Right renal pelvis (tissue), 4 donors: ENCODE measurements at places on chromosomes 6 and 20.

DNA sequence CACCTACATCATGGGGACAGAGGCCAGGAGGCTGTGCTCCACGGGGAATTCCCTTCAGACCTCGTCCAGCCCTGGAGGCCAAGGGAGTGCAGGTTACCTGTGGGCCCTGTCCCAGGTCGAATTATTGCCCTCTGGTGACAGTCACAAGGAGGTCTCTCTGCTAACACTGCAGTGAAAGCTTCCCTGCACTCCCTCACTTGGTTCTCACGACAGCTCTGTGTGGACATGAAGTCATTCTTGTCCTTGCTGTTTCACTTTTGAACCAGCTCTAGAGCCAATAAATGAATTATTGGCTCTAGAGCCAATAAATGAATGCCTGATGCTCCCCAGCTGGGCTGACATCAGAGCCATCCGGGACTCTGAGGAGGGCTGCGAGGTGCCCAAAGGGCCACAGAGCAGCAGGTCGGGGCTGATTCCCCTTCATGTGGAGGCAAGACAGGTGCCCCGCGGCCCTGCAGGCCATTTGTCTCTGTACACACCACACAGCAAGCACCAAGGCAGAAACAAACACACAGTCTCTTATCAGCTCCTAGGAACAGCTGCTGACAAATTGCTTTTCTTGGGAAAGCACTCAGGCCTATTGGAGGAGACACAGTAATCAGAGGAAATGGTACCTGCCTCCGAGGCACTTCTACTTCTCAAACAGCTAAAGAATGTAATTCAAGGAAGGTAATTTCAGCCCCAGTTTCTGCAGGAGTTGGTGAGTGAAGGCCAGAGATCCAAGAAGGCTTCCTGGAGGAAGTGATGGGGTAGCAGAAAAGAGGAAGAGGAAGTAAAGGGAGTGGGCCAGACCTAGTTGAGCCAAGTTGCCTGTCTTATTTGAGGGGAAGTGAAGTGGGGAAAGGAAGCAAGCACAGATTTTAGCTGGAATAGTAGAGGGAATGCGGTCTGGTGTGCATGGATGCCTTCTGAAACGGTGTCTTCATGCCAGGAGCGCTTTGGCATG is 27.5 kb upstream of the TBXT start:
- no peak for DNase-seq

GRCh38 chr6:147384737-147385710 is 123.5 kb upstream of the SAMD5 start:
- DNase-seq = no peak

DNA sequence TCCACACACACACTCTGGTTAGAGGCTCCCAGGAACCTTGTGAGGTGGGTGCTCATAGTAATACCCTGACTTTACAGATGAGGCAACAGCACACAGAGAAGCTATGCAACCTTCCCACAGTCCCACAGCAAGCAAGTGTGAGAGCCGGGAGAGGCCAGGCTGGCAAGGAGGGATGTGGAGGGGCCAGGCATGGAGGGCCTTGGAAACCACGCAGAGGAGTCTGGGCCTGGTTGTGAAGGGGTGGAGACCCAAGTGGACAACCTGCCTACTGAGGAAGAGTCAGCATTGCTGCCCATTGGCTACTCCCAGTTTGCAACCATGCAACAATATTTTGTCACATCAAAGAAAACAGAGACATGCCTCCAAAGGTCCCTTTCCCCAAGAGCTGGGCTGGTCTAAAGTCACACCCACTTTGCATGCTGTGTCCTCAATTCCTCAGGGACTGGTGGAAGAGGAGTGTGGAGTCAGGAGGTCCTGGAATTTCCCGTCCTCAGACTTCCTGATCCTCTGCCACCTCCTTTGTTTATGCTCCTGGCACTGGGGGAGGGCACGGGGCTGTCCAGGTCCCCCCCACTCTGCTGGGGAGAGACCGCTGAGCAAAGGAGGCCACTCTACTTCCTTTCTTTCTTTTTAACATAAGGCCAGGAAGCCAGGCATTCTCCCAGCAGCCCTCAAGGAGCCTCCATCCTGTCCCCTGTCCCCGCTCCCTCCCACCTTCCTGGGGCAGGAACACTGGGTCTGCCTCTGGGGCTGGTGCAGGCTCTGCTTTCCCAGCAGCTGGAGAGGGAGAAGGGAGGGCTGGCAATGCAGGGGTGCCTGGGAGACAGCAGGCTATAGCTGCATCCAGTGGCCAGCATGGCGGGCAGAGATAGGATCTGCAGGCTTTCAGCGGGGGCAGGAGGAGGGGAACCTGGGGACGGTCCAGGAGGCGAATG is 68.3 kb downstream of the NOL4L start:
- no peak for DNase-seq

GRCh38 chr6:85944776-85945175 is 302.1 kb upstream of the SYNCRIP start:
- no peak for DNase-seq

GRCh38 chr6:26569433-26569764 is 27.4 kb upstream of the ABT1 start:
- no peak for DNase-seq

GRCh38 chr20:54626126-54626525 is 150.7 kb downstream of the DOK5 start:
- no peak for DNase-seq

DNA sequence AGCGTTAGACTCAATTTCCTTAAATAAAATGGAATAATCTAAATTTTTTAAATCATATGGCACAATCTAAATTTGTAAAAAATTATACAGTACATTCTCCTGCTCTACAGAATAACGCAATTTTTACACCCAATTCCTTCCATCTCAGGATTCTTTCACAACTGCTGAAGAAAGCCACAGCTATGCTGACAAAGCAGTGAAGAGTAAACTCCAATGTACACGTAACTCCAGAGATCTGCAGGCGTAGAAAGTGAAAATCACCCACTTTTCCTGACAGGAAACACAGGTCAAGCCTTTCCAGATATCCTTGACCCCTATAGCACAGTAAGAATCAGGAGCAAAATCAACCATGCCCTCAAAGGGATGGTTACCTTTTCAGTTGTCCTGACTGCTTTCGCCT is 27.4 kb downstream of the EPHA7 start:
- no peak for DNase-seq

GRCh38 chr6:96450082-96450769 is 71.4 kb upstream of the UFL1 start:
- peak; percentile 27 for DNase-seq

DNA sequence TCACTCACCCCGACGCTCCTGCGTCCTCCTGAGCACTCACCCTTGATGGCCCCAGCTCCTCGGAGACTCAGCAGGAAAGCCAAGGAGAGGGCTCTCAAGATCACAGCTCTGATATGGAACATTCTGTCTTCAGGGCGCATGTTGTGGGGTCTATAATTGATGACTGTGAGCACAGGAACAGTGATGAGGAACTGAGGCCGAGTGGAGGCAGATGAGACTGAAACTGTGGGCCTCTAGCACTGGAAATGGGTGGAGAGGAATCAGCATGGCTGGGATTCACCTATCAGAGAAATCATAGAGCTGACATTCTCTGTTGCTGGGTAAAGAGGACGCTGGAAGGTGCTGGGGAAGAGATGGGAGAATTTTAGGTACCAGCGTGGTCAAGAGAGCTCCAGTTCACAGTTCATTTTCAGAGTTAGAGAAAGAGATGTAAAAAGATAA is at the start of gene HLA-DPA1:
TSS of gene HLA-DPA1 (minus strand) at position 219 of the 441 bp plus-strand sequence.
- DNase-seq = no peak

GRCh38 chr6:53989504-53989903 is 121.7 kb upstream of the MLIP start:
- no peak for DNase-seq

DNA sequence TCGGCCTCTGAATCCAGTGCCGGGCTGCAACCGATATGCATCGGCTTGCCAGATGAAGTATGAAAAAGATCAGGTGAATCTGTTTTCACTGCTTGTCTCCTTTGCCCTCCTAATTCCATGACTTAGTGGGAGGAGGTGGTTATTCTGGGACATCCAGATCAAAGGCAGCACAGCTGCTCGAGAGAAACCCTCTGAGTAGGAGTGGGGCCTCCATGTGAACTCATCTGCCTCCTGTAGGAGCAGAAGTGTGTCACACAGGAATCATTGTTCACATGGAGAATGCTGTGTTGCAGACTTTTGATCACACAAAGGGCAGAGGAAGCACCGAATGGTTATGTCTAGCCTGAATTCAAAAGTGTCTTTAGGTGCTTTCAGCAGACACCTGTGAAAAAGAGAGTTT is 73.1 kb upstream of the SLC22A1 start:
- DNase-seq = no peak

DNA sequence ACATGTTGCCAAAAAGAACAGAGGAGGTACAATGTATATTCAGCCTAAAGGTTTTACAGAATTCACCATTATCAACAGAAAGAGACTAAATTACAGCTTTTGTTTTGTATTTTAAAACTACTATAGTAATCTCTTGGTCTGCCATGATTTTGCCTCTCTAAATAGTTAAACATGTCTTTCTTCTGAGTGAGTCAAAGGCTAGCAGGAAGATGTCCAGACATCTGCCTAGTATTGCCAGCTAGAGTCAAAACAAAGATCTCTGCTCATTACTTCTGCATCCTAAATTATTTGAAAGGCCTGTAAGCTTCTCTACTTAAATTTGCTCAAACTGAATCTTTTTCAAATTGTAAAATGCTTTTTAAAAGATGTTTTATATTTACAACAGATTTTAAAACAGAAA is 8.8 kb downstream of the ASF1A start:
- DNase-seq = no peak

- no peak for DNase-seq
These were observed 7.3 kb upstream of the SIRPG start for GRCh38 chr20:1664911-1665310.

GRCh38 chr20:64133951-64134407 is 26.6 kb upstream of the NPBWR2 start:
- no peak for DNase-seq

- DNase-seq = no peak
These were observed 22.5 kb downstream of the HLA-G start for GRCh38 chr6:29850011-29850553.

- DNase-seq = no peak
These were observed 255.4 kb downstream of the TBX18 start for GRCh38 chr6:84508981-84509380.
